Small intestine (tissue), 16 donors: ENCODE measurements at places on chromosomes 1 and 21. TPM values are rescaled to one million over a fixed set of nuclear protein-coding genes. Genes with fewer than 3 reads are reported as not detected.

The GJA8 gene
- not detected for polyA plus RNA-seq

GRCh38 chr21:28215214-28215954, 777.3 kb downstream of the LTN1 start:
- H3K27ac ChIP-seq: no peak overlapping the region
- H3K4me3 ChIP-seq: no peak overlapping the region

GRCh38 chr1:26696119-26696653, 371 bp downstream of the ARID1A start:
- H3K4me1 ChIP-seq: peaks cover 53% of the 10 kb centered on the region
- peak overlapping the region; percentile 96 for H3K27ac ChIP-seq
- no peaks in the 10 kb centered on the region for H3K27me3 ChIP-seq
- no peaks in the 10 kb centered on the region for H3K36me3 ChIP-seq

The NMNAT2 gene
- not detected for polyA plus RNA-seq

DNA sequence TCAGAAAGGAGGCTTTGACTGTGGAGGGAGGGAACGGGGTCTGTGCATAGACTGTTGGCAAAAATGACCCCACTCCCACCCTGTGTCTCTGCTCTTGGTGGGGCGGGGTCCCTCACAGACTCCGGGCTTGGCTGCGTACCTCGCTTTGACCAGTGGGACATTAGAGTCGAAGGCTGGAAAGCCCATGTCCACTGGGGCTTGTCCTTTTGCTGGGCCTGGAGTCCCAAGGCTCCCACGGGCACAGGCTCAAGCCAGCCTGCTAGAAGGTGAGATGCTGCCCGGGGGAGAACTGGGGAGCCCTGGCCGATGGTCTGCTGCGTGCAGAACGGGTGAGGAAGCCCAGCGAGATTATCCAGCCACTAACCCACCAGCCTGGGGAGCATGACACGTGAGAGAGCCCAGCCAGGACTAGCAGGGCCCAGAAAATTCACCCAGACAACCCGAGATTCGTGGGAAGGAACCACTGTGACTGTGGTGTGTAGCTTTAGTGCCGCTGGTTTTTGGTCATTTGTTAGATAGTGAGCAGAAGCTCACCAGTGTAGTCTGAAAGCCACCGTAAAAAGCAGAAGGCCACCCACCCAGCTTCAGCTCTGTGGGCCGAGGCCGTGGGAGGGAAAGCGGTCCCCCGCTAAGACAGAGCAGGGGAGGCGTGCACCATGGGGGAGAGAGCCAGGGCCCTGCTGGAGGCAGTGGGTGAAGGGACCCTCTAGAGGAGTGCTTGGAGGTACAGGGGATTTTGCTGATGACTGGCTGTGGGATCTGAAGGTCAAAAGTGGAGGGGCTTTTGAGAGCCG, 78.3 kb upstream of the C1orf174 start:
- no peaks in the 10 kb centered on the region for H3K4me1 ChIP-seq
- no peaks in the 10 kb centered on the region for H3K27me3 ChIP-seq
- H3K27ac ChIP-seq: no peak overlapping the region
- H3K36me3 ChIP-seq: no peaks in the 10 kb centered on the region
- no peak overlapping the region for H3K4me3 ChIP-seq
- DNase-seq: no peak

DNA sequence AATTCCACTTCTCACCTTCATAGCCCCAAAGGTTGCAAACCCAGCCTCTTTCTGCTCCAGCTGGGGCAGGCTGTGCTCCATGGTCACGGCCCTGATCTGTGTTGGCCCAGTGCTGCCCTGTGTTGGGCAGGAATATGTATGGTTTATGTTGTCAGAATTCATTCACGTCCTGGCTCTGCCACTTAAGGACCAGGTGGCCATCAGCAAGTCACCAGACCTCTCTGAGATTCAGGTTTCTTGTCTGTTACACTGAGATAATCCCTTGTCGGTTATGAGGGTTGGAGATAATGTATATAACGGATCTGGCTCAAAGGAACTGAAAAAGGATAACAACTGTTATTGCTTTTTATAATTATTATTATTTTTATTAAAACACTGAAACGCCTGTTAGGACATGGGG, 39.1 kb upstream of the SELENON start:
- no peak for DNase-seq
- H3K27me3 ChIP-seq: no peaks in the 10 kb centered on the region
- no peaks in the 10 kb centered on the region for H3K36me3 ChIP-seq
- no peak overlapping the region for H3K4me3 ChIP-seq

The MAP1LC3C gene
- polyA plus RNA-seq: not detected

The NUAK2 gene
- 8.9 TPM for polyA plus RNA-seq

- H3K27me3 ChIP-seq: no peaks in the 10 kb centered on the region
- peaks cover 8% of the 10 kb centered on the region for H3K4me1 ChIP-seq
- no peak for DNase-seq
- no peak overlapping the region for H3K27ac ChIP-seq
- H3K36me3 ChIP-seq: no peaks in the 10 kb centered on the region
Measured at GRCh38 chr21:37380349-37381323, 14.1 kb downstream of the DYRK1A start.

DNA sequence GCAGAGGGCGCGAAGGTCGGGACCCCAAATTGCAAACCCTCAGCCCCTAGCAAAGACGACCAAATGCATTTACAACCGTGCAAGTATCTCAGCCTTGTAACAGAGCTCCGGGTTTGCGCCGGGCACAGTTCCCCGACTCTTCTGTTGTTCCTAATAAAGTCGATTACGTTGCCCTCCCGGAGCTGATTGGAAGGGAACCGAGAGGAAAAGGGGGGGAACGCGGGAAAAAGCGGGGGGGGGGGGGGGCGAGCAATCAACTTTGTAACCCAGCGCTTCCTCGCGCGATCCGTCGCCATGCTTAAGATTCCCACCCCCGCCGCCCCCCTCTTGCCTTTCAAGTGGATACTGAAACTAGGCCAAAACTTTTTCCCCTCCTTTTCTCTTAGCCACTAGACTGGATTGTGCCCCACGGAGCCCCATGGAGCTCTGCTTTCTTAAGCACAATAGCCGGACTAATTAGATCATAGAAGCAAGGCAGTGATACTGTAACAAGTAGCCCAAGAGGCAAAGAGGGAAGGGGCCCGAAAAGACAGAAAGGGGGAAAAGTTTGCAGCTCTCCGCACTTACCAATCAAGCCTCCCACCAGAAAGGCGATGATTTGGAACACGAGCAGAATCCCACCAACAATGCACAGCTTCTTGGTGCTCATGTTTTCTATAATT, 565 bp downstream of the WLS start:
- peak; percentile 50 for DNase-seq
- peaks cover 10% of the 10 kb centered on the region for H3K4me1 ChIP-seq
- H3K27ac ChIP-seq: peak overlapping the region; percentile 79
- no peaks in the 10 kb centered on the region for H3K27me3 ChIP-seq

GRCh38 chr1:222123111-222123510, 381.2 kb upstream of the DUSP10 start:
- H3K36me3 ChIP-seq: no peaks in the 10 kb centered on the region
- no peak for DNase-seq
- no peak overlapping the region for H3K27ac ChIP-seq
- no peaks in the 10 kb centered on the region for H3K4me1 ChIP-seq
- no peaks in the 10 kb centered on the region for H3K27me3 ChIP-seq
- H3K4me3 ChIP-seq: no peak overlapping the region

DNA sequence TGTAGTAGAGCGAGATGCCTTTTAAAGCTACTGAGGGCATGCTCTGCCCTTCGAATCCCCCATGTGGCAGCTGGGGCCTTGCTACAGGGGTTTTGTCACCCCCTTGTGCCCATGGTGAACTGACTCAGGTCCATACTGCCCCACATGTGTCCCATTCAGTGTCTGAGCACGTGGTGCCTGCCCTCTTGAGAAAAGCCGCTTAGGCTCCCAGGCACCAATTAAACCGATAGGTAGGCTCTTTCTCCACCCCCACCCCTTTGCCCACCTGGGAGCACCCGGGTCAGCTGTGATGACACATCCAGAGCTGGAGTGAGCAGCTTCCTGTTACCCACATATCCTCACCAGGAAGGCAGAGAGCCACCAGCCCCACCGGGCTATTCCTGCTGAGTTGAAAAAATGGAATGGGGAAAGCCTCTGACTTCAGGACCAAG, 30.5 kb downstream of the TMCC2 start:
- no peak for DNase-seq
- no peak overlapping the region for H3K4me3 ChIP-seq
- H3K27me3 ChIP-seq: no peaks in the 10 kb centered on the region
- no peak overlapping the region for H3K27ac ChIP-seq

The CA6 gene
- polyA plus RNA-seq: not detected

DNA sequence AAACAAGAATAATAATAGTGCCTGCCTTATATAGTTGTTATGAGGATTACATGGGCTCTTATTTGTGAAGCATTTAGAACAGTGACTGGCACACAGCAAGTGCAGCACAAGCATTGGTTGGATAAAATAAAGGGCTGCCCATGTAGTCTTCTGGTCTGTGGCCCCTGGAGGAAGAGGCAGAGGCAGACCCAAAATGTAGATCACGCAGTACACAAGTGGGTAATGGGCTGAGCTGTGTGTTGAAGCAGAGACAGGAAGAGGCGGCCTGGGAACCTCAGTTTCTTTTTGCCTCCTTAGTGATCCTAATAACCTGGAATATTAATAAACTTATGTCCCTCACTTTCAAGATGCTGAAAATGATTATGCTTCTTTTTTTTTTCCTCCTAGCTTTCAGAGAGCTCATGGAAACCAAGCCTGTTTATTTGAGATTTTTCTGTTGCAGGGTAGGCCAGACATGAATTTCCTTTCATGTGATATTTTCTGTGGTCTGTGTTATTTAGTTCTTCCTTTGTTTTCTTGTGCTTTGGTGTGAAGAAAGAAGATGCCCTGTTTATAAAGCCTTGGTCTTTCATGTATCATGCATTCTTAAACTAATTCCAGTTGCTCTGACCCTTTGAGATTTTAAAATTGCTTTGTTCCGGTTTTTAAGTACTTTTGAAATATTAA, 42.5 kb downstream of the LRRC8D start:
- H3K27me3 ChIP-seq: no peaks in the 10 kb centered on the region
- DNase-seq: no peak
- peaks cover 17% of the 10 kb centered on the region for H3K4me1 ChIP-seq
- peaks cover 4% of the 10 kb centered on the region for H3K36me3 ChIP-seq
- H3K27ac ChIP-seq: peak overlapping the region; percentile 71
- no peak overlapping the region for H3K4me3 ChIP-seq

- no peak overlapping the region for H3K4me3 ChIP-seq
- peaks cover 36% of the 10 kb centered on the region for H3K4me1 ChIP-seq
- H3K27ac ChIP-seq: peak overlapping the region; percentile 74
- no peak for DNase-seq
- H3K36me3 ChIP-seq: no peaks in the 10 kb centered on the region
Measured at GRCh38 chr1:113255038-113255719, 135.1 kb upstream of the MAGI3 start.
